ENCODE measurements at places on chromosomes 16 and 17. TPM values are rescaled to one million over a fixed set of nuclear protein-coding genes. Genes with fewer than 3 reads are reported as not detected.

- H3K36me3 ChIP-seq, result peaks cover 6% of the 10 kb centered on the region
- H3K27ac ChIP-seq, result no peak overlapping the region
- H3K4me3 ChIP-seq, result no peak overlapping the region
- H3K27me3 ChIP-seq, result no peaks in the 10 kb centered on the region
Observed at GRCh38 chr17:13484020-13484419, 117.7 kb downstream of the HS3ST3A1 start.

- H3K4me3 ChIP-seq, result no peak overlapping the region
- peaks cover 9% of the 10 kb centered on the region for H3K4me1 ChIP-seq
- H3K36me3 ChIP-seq, result no peaks in the 10 kb centered on the region
- no peak overlapping the region for H3K27ac ChIP-seq
- no peak for DNase-seq
Observed at GRCh38 chr16:82845116-82845515, 218.3 kb downstream of the CDH13 start.

DNA sequence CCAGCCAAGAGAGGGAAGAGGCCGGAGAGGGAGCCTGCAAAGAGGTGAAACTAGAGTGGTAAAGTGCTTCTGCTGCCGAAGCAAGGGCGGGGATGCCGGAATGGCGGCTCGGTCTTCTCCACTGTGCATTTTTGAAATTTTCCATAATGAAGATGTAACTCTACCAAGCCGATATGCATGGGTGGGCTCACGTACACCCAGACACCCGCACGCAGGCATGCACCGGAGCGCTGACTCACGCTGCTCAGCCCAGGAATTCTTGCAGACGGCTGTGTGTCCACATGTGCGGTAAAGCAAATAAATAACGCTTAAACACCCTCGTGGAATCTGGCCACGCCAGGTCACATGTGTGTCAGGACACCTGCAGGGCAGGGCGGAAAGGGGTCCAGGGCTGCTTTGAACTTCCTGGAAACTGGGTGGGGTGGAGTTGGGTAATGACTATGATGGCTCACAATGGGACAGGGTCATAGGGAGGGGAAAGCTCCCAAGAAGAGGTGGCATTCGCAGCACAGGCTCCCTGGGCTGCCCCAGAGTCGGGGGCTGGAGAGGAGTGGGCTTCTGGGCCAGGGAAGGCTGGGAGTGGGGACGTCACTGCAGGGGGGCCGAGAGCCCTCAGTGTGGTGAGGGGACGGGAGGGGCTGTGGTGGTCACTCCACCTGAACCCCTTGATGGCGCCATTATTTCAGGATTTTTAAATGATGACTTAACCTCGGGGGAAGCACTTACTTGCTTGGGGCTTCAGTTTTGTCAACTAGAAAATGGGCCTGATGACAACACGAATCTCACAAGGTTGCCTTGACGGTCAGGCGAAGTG, 265.5 kb downstream of the PARN start:
- H3K4me1 ChIP-seq, result peaks cover 4% of the 10 kb centered on the region
- H3K4me3 ChIP-seq, result no peak overlapping the region
- H3K27ac ChIP-seq, result peak overlapping the region; percentile 33
- no peak for DNase-seq
- H3K27me3 ChIP-seq, result peaks cover 7% of the 10 kb centered on the region

- H3K4me3 ChIP-seq, result no peak overlapping the region
- no peaks in the 10 kb centered on the region for H3K36me3 ChIP-seq
- peaks cover 4% of the 10 kb centered on the region for H3K27me3 ChIP-seq
- DNase-seq, result no peak
- H3K4me1 ChIP-seq, result peaks cover under 1% of the 10 kb centered on the region
Observed at GRCh38 chr16:2831203-2831602, 1.1 kb downstream of the ZG16B start.

DNA sequence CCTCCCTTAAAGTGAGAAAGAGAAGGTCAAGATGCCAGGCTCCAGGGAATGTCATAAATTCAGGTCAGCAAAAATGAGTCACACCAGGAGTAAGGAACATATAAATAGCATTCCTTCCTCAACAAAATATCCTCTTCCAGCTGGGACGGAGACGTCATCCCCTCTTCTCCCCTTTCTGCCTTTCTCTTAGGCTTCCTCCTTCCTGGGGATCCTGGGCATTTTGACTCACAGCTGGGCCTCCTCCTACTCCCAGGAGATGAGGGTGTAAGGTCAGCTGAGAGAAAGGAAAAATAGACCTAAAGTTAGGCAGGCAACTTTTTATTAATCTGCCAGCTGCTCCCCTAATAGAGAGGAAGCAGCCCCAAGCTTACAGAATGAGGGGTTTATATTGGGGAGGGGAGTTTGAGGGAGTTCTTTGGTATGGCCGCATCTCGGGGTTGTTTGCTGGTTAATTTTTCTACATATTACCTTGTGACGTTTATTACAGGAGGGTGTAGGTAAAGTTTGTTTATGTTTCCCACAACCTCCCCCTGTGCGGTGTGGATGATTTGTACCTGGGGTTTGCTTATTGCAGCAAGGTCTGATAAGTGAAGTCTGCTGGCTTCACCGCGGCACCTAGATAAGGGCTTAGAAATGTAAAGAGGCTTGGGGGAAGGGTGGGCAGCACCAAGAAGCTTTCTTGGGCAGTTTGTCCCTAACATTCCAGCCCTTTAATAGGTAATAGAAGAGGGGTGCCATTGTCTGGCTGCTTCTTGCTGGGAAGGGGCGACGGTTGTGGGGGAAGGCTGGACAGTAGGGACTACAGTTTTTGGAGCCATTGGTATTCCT, 7.1 kb upstream of the ZNF747 start:
- DNase-seq, result no peak
- H3K27ac ChIP-seq, result no peak overlapping the region
- H3K4me1 ChIP-seq, result no peaks in the 10 kb centered on the region
- H3K4me3 ChIP-seq, result no peak overlapping the region
- H3K27me3 ChIP-seq, result no peaks in the 10 kb centered on the region

- peaks cover 11% of the 10 kb centered on the region for H3K36me3 ChIP-seq
- peak overlapping the region; percentile 91 for H3K27ac ChIP-seq
- H3K27me3 ChIP-seq, result peaks cover 5% of the 10 kb centered on the region
- H3K4me3 ChIP-seq, result peak overlapping the region; percentile 88
- peaks cover 4% of the 10 kb centered on the region for H3K4me1 ChIP-seq
Observed at GRCh38 chr16:2858245-2859025, 465 bp upstream of the PRSS22 start.

DNA sequence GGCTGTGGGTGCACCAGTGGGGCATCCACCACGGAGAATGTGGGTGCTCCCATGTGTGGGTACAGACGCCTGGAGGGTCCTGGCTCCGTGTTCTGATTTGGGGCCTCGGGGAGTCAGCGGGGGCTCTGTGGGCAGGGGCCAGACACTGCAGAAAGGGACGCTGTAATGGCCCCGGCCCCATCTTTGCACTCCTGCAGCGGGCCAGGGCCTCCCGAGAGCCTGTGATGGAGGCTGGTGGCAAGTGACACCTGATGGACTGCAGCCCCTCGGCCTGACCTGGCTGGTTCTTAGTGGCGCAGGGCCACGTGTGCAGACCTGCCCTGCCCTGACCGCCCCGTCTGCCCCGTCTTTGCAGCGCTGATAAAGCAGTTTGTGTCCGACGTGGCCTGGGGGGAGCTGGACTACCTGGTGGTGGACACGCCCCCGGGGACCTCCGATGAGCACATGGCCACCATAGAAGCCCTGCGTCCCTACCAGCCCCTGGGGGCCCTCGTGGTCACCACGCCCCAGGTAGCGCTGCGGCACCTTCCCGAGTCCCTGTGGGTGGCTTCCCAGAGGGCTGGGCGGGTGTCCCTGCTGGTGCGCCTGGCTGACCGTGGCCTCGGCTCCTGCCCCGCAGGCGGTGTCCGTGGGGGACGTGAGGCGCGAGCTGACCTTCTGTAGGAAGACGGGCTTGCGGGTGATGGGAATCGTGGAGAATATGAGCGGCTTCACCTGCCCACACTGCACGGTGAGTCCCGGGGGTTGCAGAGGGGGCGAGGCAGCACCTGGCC, 4.7 kb downstream of the NUBP2 start:
- no peak overlapping the region for H3K4me3 ChIP-seq
- no peaks in the 10 kb centered on the region for H3K27me3 ChIP-seq
- H3K4me1 ChIP-seq, result peaks cover 6% of the 10 kb centered on the region

GRCh38 chr17:29617481-29618271, 5.0 kb downstream of the CORO6 start:
- peaks cover 5% of the 10 kb centered on the region for H3K4me1 ChIP-seq
- H3K36me3 ChIP-seq, result no peaks in the 10 kb centered on the region
- no peak overlapping the region for H3K27ac ChIP-seq
- DNase-seq, result no peak
- no peak overlapping the region for H3K4me3 ChIP-seq
- H3K27me3 ChIP-seq, result peaks cover 83% of the 10 kb centered on the region

DNA sequence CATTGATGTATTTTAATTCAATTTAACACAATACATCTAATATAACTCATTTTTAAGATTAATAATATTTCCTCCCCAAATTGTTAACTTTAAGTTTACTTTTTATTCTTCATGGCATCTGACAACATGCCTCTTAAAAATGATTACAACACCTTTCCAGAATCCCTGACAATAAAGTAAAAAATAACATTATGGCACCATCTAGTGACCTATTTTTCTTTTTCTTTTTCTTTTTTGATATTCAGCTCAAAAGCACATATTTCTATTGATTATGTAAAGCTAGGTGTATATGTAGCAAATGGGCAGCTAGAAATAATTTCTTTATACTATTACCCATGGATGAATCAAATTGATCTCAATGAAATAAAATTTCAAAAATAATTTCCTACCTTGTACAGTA, 834.3 kb upstream of the CDH8 start:
- H3K27ac ChIP-seq, result peak overlapping the region; percentile 51
- H3K4me3 ChIP-seq, result no peak overlapping the region
- no peaks in the 10 kb centered on the region for H3K36me3 ChIP-seq
- DNase-seq, result no peak
- H3K27me3 ChIP-seq, result no peaks in the 10 kb centered on the region

DNA sequence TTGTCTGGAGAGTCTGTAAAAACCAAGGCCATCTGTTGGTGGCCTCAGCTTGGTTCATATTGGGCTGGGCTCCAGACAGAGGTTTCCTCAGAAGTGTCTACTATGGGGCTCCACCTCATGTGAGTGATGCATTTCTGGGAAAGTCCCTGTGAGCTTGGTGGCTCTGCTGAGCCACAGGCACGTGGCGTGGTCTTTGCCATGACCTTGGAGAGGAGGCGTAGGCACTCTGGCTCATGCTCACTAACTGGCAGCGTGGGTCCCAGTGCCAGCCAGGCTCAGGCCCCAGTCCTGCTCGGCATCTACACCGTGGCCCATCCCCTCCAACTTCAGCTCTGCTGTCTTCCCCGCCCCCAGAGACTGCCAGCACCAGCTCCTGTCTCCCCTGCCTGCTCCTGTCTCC, 10.7 kb upstream of the SMTNL2 start:
- H3K36me3 ChIP-seq, result no peaks in the 10 kb centered on the region
- no peaks in the 10 kb centered on the region for H3K27me3 ChIP-seq
- no peak overlapping the region for H3K27ac ChIP-seq
- no peak overlapping the region for H3K4me3 ChIP-seq

DNA sequence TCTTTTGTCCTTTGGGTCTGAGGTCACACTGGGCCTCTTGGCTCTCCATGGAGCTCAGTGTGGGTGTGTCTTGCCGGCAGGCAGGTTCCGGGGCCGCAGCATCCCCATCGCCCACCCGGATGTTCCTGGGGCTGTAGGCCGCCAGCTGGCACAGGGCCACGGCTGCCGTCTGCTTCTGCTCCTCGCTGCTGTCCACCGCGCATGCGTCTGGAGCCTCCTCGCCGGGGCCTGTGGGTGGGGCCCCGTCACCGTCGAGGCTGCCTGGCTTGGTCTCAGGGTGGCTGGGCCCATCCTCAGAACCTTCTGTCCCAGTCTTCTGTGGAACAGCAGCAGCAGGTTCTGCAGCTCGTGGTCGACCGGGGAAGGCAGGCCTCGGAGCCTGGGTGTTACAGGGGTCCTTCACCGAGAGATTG, 9.6 kb downstream of the ZNF750 start:
- H3K27ac ChIP-seq, result no peak overlapping the region
- peaks cover 26% of the 10 kb centered on the region for H3K36me3 ChIP-seq
- no peak for DNase-seq
- H3K4me3 ChIP-seq, result no peak overlapping the region
- peaks cover 1% of the 10 kb centered on the region for H3K4me1 ChIP-seq

CCDC102A gene
- total RNA-seq, result 16.9 TPM

- H3K27me3 ChIP-seq, result peaks cover 16% of the 10 kb centered on the region
- H3K36me3 ChIP-seq, result peaks cover 5% of the 10 kb centered on the region
- H3K4me3 ChIP-seq, result no peak overlapping the region
- DNase-seq, result no peak
Observed at GRCh38 chr17:65626451-65626850, 65.0 kb upstream of the AXIN2 start.

GRCh38 chr17:4978726-4979125, 8.7 kb downstream of the CAMTA2 start:
- H3K27ac ChIP-seq, result peak overlapping the region; percentile 33
- peaks cover 2% of the 10 kb centered on the region for H3K4me1 ChIP-seq
- DNase-seq, result no peak
- H3K36me3 ChIP-seq, result peaks cover 22% of the 10 kb centered on the region
- H3K27me3 ChIP-seq, result peaks cover 7% of the 10 kb centered on the region

DNA sequence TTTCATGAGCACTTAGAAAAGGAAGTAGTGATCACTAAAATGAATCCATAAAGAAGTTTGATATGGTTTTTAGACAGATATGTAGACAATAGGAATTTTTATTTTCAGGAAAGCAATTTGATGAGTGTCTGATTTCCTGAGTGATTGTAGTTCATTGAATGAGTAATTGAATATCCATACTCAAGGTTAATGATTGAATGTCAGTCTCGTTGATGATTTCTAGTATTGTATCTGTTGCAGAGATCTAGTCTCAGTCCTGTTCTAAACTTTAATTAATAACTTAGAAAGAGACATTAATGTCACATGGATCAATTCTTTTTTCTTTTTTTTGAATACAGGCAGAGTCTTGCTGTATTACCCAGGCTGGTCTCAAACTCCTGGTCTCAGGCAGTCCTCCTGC, 78.3 kb downstream of the NLK start:
- H3K36me3 ChIP-seq, result peaks cover 3% of the 10 kb centered on the region
- H3K4me1 ChIP-seq, result peaks cover 29% of the 10 kb centered on the region
- DNase-seq, result no peak
- no peak overlapping the region for H3K27ac ChIP-seq

DNA sequence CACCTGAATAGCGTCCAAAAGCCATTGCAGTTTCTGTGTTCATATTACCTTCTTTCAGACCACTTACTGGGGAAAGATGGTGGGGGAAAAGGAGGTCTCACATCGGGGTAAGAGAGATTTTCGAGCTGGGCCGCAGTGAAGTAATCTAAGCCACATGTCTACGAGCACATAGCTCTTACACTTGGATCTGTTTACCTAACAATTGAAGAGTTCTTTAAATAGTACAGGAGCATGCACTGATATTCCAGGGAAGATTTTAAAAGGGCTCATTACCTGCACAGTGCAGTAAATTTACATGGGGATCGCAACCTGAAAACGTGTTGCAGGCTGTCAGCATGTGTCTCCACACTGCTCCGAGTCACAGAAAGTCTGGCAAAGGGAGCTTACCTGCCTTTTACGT, 12.6 kb downstream of the MAF start:
- H3K27ac ChIP-seq, result peak overlapping the region; percentile 18
- DNase-seq, result no peak
- H3K4me1 ChIP-seq, result peaks cover 20% of the 10 kb centered on the region
- H3K36me3 ChIP-seq, result no peaks in the 10 kb centered on the region

PCYT2 gene
- 93.2 TPM for total RNA-seq

ACSM3 gene
- total RNA-seq, result 119 TPM

DPEP2 gene
- total RNA-seq, result not detected
